NCI-H524 (cell line): ENCODE measurements at places on chromosomes 4 and X.

DNA sequence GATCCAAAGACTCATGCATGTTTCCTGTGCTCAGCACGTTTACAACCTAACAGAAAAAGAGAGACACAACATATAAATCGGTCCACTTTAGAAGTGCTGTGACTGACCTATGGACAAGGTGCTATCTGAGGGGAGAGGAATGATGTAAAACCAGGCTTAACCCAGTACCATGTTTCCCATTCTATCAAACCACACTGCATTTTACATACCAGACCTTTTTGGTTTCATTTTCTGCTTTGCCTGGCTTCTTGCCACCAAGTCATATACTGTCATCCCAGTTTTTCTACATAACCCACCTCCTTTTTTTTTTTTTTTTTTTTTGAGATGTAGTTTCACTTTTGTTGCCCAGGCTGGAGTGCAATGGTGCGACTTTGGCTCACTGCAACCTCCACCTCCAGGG, 82.2 kb downstream of the KLF8 start:
- no peak for DNase-seq

DNA sequence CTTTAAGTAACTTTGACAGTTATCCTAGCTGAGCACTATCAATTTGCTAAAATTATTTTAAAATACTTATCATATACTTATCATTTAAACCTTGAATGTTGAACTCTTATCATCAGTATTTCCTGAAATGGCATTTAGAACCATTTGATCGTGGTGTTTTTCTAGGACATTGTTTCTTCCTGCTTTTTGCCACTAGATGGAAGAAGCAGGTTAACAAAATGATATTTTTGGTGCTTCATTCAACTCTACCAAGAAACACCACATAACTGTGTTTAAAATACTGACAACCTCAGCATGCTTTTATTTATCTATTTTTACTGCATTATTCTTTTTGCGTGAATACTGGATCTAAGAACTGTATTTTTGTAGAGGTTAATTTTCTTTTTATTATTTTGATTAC, 44.6 kb downstream of the C4orf33 start:
- DNase-seq, result no peak

- peak; percentile 52 for DNase-seq
These were observed 113.6 kb upstream of the PPARGC1A start for GRCh38 chr4:24003496-24003895.

DNA sequence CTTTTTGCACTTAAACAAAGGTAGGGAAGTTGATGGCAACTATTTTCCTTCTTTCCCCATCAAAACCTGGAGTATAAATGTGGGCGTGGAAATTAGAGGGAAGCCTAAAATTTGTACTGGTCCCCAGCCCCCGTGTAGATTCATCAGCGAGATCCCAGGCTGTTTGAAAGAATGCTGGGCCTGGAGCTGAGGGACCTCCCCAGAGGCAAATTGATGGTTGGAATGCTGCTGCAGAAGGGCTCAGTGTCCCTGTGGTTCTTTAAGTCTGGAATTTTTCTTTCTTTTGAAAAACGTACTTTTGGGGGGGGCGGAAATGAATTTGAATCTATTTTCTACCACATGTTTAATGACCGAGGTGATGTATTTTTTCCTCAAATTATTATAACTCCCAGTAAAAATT, 197.2 kb downstream of the CBR4 start:
- DNase-seq, result no peak

- DNase-seq, result peak; percentile 25
These were observed 149.1 kb downstream of the SLC39A8 start for GRCh38 chr4:102196221-102196620.

DNA sequence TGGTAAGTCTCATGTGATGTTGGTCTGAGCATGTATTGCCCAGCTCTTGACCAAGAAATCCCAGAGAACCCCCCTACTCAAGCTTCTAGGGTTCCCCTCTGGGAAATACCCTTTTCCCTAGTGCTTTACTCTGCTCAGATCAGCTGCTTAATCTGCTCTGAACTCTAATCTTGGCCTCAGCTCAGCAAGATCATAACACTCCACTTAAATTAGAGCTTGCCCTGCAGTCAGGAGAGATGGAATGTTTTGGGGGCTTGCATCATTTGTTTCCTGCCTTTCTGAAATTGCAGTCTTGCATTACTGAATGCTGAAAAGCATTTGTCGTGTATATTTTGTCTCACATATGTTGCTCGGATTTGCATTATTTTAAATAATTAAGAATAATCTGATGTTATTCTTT, 1153.6 kb downstream of the FSTL5 start:
- no peak for DNase-seq

DNA sequence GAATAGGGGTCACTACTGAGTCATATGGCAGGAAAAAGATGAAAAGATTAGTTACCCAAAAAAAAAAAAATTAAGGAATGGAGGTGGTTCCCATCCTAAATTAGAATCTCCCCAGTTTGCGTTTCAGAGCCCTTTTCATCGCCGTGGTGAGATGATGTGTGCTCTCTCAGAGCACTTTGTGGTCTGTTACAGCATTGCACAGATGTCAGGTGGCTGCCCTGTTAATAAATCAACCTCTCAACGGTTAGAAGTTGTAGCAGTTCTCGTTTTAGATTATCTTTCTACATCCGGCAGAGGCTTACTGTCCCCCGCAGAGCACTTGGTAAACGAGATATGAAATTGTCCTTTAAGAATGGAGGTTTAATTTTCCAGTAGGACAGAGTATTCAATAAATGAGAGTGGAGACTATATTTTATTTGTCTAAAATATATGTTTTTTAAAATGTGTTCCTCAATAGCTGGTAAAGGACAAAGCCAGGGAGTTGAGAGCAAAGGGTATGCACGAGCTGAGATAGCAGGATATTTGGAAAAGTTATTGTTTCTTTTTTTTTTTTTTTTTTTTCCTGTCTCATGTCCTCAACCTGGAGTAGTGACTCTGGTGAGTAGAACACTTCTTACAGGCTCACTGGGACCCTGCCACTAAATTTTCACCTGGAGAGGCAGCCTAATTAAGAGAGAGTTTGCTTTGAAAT, 26.9 kb downstream of the AFF1 start:
- DNase-seq, result peak; percentile 69

- no peak for DNase-seq
These were observed 543.9 kb upstream of the MAGEB2 start for GRCh38 chrX:29671421-29671820.

- no peak for DNase-seq
These were observed 17.1 kb upstream of the TADA2B start for GRCh38 chr4:7026107-7026506.

DNA sequence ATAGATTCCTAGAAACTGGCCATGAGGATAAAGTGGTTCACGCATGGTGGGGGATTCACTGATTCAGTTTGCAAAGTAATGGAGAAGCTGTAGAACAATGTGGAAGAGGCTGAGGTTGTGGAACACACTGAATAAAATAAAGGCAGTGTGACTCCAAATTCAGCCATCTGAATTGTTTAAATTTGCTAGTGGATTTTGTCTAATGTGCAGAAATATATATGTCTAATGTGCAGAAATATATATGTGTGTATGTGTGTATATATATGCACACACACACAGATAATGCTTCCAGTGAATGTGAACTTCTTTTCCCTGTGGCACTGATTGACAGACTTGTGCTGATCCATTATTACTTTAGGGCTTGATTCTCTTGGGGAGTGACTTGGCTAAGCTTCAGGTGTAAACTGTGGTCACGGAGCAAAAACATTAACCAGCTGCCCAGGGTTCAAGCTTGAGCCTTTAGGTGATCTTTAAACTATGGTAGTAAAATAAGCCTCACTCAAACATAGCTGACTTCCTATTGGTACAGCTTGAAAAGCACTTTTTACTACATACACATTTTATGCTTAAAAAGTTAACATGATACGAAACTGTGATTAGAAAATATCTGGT, 3.5 kb downstream of the STBD1 start:
- no peak for DNase-seq

- DNase-seq, result no peak
These were observed 26.8 kb downstream of the AFAP1 start for GRCh38 chr4:7912826-7913225.

GRCh38 chr4:60389633-60390032, 810.5 kb upstream of the ADGRL3 start:
- DNase-seq, result no peak

GRCh38 chr4:187469627-187470026, 525.9 kb upstream of the ZFP42 start:
- DNase-seq, result no peak

DNA sequence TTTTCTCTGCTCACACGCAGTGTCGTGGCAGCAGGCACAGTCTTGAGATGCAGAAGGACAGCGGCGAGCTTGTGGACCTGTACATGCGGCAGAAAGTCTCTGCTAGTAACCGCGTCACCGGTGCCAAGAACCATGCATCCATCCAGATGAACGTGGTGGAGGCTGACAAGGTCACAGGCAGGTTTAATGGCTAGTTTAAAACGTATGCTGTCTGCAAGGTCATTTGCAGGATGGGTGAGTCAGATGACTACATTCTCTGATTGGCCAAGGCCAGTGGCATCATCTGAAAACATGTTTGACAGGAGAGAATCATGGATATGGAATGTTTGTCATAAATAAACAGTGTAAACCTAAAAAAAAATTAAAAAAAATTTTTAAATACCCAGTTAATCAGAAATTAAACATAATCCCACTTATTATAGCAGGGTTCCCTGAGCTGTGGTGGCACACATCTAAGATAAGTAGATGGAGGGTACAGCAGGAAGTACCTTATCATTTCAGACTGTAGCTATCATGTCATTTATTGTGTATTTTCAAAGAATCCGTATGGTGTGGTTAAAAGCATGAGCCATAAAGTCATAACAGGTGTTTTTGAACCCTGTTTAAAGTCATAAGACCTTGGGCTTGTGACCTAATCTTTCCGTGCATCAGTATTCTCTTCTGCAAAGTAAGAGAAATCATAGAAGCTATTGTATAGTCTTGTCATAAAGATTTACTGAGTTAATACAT, 7.5 kb upstream of the BMP2K start:
- no peak for DNase-seq

DNA sequence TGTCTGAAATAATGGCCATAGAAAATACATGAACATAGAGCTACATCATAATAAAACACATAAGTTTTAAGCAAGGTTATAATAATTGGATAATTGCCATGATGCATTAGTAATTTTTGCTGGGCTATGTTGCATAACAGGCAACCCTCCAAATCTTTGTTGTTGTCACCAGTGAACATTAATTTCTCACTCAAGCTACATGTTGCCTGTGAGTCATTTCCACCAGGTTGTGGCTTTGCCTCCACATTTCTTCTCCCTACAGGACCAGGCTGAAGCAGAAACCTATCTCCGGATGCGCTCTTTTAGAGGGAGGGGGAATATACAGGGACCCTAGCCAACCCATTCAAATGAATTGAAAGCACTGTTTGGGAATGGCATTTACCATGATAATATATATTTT, 347.7 kb downstream of the GABRG1 start:
- no peak for DNase-seq

DNA sequence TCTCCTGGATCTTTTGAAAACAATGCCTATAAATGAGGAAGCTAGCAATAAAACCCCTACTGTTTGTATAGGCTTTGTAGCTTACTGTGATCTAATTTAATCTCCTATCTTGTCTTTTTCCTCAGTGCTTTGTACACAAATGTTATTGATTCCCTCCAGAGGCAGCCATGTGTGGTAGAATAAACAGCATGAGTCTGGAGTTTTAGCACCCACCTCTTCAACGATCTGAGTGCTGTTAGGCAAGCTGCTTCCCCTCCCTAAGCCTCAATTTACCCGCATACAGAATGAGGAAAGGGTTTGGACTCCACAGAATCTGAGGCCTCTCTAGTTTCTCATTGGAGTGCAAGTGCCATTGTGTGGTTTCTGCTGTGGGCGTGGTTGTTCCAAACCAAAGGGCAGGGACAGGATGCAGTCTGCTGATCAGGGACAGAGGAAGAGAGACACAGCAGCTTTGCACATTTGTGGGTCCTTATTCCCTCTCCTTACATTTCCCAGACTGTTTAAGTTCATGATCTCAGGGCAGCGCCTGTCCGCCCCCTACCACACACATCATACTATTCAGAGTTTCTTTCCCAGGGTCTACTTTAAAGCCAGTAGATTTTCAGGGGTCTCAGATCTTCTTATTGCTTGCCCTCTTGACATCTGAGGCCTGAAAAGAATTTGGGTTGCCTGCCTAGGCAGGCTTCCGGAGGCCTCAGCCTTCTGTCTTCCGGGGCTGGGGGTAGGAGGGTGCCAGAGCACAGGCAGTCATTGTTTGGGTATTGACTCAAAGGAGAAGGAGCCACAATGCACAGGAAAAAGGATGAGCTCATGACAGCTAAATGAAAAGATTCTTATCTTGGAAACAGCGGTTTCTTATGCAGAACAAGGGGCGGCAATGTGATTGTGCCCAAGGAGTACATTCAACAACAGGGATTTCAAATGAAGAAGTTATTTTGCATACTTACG, 114.9 kb upstream of the TEX13D start:
- DNase-seq, result no peak

DNA sequence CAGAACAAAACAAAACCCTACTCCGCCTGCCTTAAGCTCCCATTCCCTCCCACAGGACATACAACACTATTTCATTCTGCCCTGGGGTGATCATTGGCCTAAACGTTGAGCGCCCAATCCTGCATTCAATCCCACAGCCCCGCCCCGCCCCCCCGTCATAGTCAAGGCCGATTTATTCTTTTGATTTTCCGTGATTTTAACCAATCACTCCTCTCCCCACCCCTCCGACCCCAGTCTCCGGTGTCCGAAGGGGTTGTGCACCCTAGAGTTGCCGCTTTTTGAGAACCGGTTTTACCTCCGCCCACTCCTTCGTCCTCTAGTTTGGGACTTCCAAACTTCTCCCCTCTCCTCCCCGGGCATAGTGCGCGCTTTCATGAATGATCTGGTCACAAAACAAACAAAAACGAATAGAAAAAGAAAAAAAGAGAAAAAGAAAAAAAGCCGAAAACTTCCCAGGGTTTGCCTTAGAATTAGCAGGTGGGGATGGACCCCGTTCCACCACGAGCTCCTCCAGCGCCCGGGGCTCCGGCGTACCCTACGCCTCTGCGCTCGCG, 446 bp upstream of the UBE2A start:
- DNase-seq, result no peak

DNA sequence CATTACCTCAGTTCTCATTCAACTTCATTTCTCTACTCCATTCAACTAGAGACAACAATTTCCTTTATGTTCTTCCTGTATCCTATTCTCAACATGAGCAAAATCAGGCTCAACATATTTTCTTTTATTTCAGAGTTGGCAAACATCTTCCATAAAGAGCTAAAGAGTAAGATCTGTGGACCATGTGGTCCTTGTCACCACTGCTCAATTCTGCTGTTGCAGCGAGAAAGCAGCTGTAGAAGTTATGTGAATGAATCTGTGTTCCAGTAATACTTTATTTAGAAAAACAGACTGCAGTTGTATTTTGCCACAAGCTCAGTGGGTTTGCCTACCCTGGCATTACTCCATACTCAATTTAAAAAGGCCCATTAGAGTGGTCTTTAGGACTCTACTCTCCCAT, 2057.3 kb downstream of the ARAP2 start:
- DNase-seq, result no peak

DNA sequence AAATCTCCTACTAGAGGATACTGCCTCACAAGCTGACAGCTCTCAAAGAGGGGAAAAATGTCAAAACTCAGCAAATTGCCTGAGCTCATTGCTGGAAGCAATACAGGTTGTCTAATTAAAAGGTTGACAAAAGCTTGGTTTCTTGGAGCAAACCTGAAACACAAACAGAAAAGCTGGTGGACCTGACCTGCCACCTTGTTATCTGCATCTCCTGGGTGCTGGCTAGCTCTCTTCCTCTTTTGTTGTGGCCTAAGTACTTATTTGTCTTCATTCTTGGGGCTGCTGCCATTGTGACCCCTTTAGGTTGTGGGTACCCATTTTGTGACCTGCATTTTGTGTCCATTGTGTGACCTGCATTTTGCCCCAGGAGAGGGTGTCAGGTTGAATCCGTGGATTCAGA, 184.5 kb downstream of the KIT start:
- DNase-seq, result no peak

GRCh38 chr4:112895811-112896608, 153.4 kb upstream of the ANK2 start:
- DNase-seq, result no peak
